A673 (cell line): ENCODE measurements at places on chromosomes 7 and 10. TPM values are rescaled to one million over a fixed set of nuclear protein-coding genes. Genes with fewer than 3 reads are reported as not detected.

Gene CALHM3
- not detected in 2 replicates for total RNA-seq

DNA sequence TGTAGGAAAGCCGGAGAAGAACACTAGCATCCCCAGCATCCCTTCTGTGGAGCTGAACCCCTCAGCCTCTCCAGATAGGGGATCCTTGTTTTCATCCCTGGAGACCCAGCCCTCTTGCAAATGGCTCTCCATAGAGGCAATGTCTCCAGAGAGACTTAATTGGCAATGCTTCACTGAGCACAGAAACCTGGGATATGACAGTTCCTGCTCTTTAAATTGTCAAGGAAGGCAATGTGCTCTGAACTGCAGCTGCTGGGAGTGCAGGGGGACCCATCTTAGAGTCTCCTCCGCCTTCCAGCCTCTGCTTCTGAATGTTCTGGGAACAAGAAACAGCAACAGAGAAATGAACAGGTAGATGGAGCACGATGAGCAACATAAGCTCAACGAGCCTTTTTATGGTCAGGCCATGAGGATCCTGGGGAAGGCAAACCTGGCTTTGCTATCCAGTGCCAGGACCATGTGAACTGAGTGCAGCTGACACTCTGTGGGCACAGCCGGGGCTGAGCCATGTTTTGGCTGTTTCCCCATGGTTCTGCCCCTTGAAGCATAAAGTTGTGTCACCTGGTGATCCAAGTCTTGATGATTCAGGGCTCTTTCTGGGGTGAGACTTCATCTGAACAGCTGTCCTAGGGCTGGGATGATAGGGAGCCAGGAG lies 481.0 kb downstream of the PLXNA4 start:
- DNase-seq: no peak

DNA sequence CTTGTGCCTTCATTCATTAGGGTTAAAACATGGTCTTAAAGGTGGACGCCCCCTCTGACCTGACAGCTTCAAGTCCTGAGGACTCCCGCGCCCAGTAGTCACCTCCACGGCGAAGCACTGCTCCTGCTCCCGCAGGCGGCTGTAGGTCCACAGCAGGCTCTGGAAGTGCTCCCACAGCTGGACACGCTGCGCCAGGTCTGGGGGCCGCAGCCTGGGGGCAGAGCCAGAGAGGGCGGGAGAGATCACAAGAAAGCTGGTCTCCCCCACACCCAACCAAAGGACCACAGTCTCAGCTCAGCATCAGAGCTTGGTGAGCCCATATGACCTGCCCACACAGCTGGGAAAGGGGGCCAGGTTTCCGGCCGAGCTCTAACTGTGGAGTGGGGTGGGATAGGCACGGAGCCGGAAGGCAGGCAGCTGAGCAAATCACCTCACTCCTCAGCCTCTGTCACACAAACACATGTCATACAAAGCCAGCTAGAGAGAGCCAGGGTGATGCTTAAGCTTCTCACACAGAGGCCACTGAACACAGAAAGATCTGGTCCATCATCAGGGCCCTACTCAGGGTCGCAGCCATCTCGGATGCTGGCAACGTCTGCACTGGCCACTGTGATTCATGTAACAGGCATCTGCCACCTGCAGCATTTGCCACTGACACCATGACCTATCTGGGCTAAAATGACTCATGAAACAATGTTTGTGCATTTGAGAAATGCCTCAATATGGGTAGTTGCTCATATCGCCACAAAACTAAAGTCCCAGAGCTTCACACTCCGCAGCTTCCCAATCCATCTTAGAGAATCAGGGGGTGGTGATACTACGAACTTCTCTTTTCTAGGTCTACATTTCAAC lies 12.6 kb downstream of the HPS1 start:
- no peak for DNase-seq

GRCh38 chr7:106367018-106367420 lies 82.2 kb upstream of the NAMPT start:
- peak; percentile 61 for DNase-seq

GRCh38 chr10:122243550-122243949 lies 27.5 kb upstream of the BTBD16 start:
- no peak for DNase-seq
